ENCODE measurements at places on chromosomes 13 and 19. TPM values are rescaled to one million over a fixed set of nuclear protein-coding genes. Genes with fewer than 3 reads are reported as not detected.

The CYP4F3 gene
- 2.3 TPM for total RNA-seq

The MYO16 gene
- 0.03 TPM for total RNA-seq

The IRGC gene
- total RNA-seq = not detected

The WDFY2 gene
- 2.6 TPM for total RNA-seq

The SHISA7 gene
- total RNA-seq = 0.02 TPM

The SWSAP1 gene
- 2.4 TPM for total RNA-seq

The JAK3 gene
- 0.23 TPM for total RNA-seq
